Astrocyte of the spinal cord (primary cell): ENCODE measurements at places on chromosomes 4 and X.

GRCh38 chr4:118927974-118928373, 39.3 kb downstream of the SYNPO2 start:
- no peak for DNase-seq

DNA sequence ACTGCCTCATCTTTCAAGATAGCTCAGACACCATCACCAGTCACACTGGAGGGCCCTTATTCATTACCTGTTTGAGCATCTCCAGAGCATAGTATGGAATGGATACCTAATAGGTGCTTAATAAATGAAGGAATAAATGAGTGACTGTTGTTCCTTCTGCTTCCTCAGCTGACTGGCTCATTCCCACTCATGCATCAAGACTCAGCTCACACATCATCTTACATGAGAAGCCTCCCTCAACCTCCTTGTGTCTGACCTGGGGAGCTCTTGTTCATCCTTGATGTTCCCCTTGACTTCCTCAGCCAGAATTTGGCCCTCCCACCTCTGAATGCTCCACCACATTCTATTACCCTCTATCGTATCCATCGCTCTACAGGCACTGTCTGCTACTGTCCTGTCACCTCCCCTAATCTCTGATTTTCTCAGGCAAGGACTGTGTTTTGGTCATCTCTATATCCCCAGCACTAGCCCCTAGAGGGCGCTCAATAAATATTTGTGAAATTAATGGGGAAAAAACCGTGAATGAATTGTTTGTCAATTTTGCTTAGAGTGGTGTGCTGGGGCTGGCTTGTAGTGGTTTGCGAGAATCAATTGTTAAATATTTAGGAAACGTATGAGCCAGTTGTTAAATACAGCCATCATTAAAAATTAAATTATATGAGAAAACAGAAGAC, 88.3 kb downstream of the NHSL2 start:
- no peak for DNase-seq

DNA sequence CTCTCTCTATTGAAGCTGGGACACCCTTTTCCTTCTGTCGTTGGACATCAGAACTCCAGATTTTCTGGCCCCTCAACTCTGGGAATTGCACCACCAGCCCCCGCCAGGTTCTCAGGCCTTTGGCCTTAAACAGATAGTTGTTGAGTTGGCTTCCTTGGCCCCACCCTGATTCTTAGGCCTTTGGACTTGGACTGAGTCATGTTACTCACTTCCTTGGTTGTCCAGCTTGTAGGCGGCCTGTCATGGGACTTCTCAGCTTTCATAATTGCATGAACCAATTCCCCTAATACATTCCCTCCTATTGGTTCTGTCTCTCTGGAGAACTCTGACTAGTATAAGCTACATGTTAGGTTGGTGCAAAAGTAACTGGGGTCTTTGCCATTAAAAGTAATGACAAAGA, 195.7 kb downstream of the GPAT3 start:
- no peak for DNase-seq

DNA sequence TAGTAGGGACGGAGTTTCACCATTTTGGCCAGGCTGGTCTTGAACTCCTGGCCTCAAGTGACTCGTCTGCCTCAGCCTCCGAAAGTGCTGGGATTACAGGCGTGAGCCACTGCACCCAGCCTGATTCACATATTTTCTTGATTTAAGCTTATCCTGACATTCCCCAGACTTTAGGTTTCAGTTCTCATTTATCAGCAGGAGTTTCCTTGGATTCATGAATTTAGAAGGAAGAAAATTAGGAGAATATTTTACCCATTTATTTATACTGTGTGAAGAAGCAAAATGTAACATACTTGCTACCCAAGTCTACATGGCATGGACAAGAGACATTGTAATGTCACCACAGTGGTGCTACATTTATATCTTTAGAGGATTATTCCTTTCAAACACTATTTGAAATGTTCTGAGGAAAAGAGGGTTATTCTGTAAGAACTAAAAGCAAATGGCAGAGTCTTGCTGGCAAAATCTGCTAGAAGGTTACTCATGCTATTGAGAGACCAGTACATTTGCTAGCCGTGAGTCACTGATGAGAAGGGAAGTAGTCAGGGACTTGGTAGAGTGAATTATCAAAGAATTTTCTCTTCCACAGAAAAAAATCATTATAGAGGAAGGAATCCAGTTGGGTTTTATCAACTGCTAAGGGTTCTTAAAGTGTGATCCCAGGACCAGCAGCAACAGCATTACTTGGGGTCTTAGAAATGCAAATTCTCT, 26.1 kb upstream of the CFAP299 start:
- DNase-seq, result peak; percentile 93

- no peak for DNase-seq
These were observed 201.0 kb upstream of the GPR101 start for GRCh38 chrX:137234651-137235402.

DNA sequence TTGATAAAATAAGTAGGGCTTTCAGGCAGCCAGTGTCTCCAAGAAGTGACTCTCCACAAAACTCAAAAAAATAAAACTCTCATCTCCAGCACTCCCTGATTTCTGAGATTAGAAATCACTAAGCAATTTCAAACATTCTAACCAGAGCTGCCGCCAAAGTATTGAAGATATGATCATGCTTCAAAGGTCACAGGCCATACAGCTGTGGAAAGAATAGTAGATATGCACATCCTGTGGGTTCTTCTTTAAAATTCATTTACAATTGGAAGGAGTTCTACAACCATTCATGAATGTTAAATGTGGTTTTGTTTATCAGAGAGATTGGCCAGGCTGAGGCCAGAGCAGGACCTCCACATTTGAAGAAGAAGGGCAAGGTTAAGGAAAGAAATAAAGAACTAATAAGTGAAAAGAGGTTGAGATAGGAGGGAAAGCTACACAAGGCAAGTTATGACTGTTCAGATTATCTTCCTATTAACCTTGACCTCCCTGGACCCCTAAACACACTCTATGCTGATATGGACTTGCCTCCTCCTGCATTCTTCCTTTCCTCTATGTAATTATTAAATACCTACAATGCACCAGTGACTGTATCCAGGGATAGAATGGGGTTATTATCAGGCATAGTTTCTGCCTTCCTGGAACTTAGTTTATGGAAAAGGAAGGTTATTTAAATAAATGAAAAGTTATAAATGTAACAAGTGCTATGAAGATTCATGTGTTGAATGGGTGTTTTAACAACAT, 56.4 kb downstream of the USP38 start:
- DNase-seq, result no peak

GRCh38 chrX:2954541-2954940, 25.4 kb upstream of the ARSD start:
- DNase-seq, result no peak

- no peak for DNase-seq
These were observed 255.5 kb downstream of the LDB2 start for GRCh38 chr4:16642897-16643296.

- no peak for DNase-seq
These were observed 212.9 kb downstream of the FAT4 start for GRCh38 chr4:125527681-125528080.

DNA sequence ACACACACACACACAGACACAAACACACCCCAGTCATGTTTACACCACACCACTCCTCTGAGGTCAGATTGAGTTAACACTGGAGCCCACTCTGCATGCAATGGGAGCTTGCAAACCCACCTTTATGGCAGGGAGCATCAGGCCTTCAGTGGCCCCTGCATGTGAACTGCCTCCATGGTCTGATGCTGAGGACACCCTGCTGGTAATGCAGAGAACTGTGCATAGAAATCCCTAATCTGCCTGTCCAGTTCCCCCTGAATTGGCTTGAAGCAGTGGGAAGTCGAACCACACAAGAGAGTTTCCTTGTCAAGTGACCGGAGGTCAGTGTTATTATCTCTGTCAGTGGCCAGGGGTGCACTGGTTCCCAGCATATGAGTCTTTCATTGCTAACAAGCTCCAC, 59.8 kb downstream of the ANOS1 start:
- no peak for DNase-seq

DNA sequence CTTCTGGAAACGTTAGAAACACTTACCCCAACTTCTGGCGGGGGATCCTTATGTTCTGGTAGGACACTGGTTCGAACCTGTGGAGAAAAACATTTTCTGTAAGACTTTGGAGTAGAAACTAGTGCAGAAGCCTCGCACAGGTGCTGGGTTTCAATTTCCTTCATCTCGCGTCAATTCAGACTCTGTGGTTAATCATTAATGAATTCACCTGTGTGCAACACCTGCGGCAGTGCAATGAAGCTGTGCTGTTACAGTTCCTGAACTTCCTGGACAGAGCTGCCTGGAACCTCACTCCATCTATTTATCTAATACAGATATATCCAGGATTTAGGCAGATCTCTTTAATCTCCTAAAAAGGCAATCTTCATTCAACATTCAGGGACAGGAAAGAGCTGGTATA, 531.4 kb downstream of the INPP4B start:
- DNase-seq, result no peak

- no peak for DNase-seq
These were observed 24.0 kb downstream of the MEPE start for GRCh38 chr4:87856816-87857215.

DNA sequence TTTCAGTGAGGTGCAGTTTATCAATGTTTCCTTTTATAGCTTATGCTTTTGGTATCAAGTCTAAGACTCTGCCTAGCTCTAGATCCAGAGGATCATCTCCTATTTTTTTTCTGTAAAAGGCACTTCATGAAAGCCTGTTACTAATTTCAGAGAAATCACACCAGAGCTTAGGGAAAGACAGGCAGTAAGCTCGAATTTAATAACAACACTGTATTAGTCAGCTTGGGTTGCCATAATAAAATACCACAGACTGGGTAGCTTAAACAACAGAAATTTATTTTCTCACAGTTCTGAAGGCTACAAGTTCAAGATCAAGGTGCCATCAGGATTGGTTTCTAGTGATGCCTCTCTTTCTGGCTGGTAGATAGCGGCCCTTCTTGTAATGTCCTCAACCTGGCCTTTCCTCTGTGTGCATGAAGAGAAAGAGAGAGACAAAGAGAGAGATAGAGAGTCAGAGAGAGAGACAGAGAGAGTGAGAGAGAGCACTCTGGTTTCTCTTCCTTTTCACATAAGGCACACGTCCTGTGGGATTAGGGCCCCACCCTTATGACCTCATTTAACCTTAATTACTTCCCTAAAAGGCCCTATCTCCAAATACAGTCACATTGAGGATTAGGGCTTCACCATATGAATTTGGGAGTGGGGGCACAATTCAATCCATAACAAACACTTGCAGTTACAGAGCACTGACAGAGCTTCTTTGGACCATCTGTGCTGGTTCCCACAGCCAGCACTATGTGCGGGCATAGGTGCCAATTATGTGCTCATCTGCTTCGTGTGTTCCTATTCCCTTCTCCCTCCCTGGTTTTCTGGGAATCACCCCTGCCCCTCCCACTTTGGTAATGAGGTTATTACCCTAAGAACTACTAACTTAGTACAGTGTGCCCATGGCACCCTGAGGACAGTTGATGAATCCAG, 114.8 kb upstream of the MED14 start:
- DNase-seq, result peak; percentile 14

- DNase-seq, result no peak
These were observed 194.9 kb downstream of the MGST2 start for GRCh38 chr4:139860435-139861024.

DNA sequence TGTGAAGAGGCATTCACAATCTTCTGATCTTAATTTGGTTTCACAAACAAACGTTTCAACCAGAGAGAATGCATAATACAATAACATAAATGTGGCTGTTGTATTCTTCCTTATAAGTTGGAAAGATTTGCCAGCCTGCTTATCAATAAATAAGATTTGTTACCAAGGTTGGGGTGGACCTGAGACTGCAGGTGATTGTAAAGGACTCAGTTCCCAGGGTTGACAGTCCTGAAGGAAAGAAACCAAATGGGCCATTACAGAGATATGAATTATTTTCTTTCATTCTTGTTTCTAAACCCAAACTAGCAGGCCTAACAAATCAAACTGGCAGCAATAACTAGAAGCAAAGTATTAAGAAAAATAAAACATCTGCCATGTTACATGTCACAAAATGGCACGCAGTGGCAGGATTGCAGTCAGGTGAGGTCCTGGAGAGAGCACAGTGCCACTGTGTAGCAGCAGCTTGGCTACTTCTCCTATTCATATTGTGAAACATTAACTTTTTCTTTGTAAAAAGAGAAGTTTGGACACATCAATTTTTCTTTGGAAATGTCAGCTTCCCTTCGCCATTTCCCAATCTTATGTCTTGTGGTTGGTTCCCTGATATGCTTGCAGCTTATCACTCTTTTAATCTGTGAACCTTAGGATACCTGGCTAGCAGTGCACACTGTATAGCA, 133.8 kb upstream of the EMCN start:
- no peak for DNase-seq

- DNase-seq, result no peak
These were observed 41.7 kb downstream of the KLHL34 start for GRCh38 chrX:21616386-21616785.

DNA sequence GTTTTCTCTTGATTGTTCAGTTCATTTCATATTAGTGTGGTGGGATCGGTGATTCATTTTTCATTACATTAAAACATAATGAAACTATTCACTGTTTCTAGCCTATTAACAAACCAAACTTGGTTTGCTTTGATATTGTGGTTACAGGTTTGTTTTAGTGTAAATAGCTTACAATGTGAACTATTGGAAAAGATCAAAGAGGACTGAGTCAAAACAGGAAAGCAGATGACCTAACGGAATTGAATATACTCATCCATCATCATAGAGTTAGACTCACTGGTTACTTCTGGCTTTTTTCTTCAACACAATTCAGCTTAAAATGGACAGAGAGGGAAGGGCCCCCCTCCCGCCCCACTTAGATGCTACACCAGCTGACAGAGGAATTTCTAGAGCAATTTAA, 616.2 kb upstream of the AADAT start:
- DNase-seq, result no peak

DNA sequence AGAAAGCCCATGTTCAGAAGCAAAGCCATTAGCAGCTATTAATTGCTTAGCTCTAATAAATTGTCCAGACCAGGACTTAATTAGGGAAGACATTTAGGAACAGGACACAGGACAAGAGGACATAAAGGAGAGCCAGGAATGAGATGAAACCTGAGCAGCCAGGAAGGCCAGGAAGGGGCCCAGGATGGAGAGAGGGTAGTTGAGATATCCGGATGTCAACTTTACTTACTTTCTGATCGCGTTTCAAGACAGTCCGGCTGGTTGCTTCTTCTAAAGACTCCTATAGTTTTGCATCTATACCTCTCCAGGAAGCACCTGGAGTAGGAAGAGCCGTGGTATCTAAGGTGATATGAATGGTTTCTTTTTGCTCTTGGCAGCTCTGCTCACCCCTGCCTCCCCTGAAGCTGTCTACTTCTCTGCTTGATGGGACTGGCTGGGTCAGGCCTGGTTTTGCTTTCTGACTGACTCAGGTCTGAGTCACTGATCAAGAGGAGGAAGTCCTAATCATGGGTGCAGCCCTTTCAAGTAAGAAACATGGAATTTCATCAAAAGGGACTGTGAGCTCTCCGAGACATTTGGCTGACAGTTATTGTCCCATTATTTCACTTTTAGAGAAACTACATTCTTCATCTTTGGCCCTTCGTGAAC, 733.3 kb downstream of the RPA4 start:
- DNase-seq, result peak; percentile 62

DNA sequence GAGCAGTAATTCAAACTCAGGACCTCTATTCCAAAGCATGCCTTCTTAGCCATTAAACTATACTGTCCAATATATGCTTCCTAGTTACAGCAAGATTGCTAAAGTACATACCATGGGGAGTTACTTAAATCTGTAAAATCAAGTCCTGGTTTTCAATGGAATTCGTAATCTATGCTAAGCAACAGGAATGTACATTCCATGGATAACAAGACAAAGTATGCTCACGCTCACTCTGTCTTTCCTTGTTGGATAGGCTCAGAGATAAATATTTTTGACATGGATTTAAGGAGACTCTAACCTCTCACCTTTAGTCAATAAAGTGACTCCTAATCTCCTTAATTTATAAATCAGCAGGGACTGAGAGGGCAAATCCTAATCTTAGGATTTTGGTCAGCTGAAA, 47.3 kb upstream of the STK26 start:
- DNase-seq, result no peak
